H7 (cell line): ENCODE measurements at places on chromosomes 13 and 19. TPM values are rescaled to one million over a fixed set of nuclear protein-coding genes. Genes with fewer than 3 reads are reported as not detected.
A peak's percentile ranks its signal among the peaks of the same experiment; 100 is the strongest.

Gene SCGB2B2
- not detected in 2 replicates for total RNA-seq

Gene CAMSAP3
- 7.3 and 8.2 TPM in 2 replicates for total RNA-seq

Gene VSIG10L
- total RNA-seq = 9.6 and 13.2 TPM in 2 replicates

Gene LRRC25
- total RNA-seq = 0.76 TPM in 1 of 2 replicates, not detected in the other

Gene ZNF571
- total RNA-seq = 2.0 and 10.2 TPM in 2 replicates

GRCh38 chr13:98827449-98827848, 75.0 kb upstream of the SLC15A1 start:
- DNase-seq = peak; percentile 51

- no peak for DNase-seq
Measured at GRCh38 chr13:48158290-48158689, 63.4 kb upstream of the MED4 start.

DNA sequence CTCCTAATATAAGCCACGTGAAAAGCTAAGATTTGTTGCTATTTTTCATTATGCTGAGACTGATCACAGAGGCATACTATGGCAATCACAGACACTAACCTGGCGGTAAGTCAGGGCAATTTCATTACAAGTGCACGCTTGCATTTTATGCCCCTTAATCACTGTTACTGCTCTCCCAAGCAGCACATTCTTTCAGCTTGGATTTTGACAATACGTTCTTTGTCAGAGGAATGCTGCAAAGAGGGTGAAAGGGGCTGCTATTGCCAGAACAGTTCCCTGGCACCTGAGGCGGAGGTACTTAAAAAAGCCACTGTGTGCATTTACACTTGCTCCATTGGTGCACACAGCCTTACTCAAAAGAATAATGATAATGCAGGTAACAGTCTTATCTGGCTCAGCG, 346.6 kb downstream of the RFC3 start:
- DNase-seq = no peak

DNA sequence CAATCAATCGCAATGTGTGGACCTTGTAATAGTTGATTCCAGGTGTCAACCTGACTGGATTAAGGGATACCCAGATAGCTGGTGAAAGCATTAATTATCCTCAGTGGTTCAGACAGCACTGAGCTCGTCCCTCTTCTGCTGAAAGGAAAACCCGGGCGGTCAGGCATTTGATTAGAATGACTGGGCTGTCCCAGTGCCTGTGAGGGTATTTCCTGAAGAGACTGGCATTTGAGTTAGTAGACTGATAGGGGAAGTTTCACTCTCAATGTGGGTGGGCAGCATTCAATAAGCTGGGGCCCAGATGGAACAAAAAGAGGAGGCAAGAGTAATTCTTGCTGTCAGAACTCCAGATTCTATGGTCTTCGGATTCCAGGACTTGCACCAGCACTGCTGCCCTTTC, 31.9 kb downstream of the KPNA3 start:
- DNase-seq = no peak

GRCh38 chr13:40127476-40127875, 472.0 kb downstream of the COG6 start:
- no peak for DNase-seq

DNA sequence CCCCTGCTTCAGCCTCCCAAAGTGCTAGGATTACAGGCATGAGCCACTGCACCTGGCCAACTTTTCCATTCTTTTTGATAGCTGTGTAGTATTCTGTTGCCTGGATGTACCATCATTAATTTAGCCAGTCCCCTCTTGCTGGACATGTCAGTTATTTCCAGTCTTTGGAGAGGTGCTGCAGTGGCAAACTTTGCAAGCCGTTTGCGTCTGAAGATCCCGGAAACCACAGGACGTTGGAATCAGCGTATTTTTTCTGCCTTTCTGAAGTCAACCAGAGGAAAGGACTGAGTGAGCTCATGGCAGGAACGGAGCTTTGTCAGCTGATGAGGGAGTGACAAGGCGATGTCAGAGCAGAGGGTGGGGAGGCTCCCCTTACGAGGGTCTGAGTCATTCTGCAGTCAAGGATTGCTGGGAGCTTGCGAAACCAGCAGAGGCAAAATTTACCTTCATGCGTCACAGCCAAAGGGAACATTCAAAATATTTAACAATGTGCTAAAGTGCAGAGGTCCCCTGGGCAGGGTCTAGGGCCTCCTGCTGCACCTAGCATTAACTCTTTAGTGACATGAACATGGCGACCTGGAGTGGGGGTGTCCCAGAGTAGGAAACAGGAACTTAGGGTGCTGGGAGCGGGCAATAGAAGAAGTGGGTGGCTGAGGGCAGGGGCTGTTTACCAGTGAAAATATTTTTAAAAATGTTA, 5.6 kb downstream of the C5AR1 start:
- peak; percentile 53 for DNase-seq

- DNase-seq = no peak
Measured at GRCh38 chr19:15296353-15296752, 36.0 kb downstream of the BRD4 start.

- peak; percentile 73 for DNase-seq
Measured at GRCh38 chr19:49749055-49749716, 13.9 kb downstream of the TSKS start.

DNA sequence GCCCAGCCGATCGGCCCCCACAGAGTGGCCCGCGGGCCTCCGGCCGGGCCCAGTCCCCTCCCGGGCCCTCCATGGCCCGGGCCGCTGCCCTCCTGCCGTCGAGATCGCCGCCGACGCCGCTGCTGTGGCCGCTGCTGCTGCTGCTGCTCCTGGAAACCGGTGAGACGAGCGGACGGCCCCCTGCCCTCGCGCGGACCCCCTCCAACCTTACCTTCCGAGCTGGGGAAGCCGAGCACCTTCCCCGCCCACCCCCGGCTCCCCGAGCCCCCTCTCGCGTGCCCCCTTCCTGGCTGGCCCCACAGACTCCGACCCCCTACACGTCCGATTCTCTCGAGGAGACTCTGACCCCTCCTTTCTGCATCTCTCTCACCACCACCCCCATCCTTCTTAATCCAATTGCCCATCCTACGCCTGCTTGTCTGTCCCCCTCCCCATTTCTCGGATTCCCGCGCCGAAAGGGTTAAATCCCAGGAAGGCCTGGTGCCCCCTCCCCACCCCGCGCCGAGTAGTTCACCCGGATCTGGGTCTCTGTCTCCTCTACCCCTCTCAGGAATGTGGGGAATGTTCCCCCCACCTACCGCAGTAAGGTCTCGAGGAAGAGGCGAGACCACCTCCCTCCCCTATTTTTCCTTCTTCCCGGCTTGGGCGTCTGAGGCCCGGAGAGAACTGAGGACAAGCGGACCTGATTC, 502 bp downstream of the NECTIN2 start:
- peak; percentile 94 for DNase-seq

GRCh38 chr13:57437587-57437986, 194.0 kb upstream of the PCDH17 start:
- DNase-seq = no peak

DNA sequence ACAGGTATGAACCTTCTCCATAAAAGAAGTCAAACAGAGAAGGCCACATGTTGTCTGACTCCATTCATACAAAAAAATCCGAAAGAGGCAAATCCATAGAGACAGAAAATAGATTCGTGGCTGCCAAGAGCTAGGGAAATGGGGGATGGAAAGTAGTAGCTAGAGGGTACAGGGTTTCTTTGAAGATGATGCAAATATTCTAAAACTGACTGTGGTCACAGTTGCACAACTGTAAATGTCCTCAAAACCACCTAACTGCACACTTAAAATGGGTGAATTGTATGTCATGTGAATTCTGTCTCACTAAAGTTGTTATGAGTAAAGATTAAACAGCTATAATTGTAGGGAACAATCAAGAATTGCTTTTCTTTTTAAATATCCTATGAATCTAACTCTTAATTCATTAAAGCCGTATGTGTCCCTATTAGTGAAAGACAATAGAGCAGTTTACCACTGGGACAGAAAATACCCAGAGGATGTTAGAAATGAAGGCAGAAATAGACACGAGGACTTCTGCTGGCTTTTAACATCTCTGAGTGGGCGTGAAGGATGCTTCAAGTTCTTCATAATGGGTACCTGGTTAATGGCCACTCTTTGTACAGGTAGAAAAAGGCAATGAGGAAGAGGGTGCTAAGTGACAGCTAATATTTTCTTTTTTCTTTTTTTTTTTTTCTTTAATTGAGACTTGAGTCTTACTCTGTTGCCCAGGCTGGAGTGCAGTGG, 21.2 kb downstream of the INSR start:
- no peak for DNase-seq
